ENCODE measurements at places on chromosomes 16 and 17. TPM values are rescaled to one million over a fixed set of nuclear protein-coding genes. Genes with fewer than 3 reads are reported as not detected.

Gene ACSM2A
- total RNA-seq: not detected

Gene ITGAL
- 8.5 TPM for total RNA-seq

GRCh38 chr17:7538050-7538449 is 10.8 kb upstream of the TNFSF12 start:
- no peak for DNase-seq

DNA sequence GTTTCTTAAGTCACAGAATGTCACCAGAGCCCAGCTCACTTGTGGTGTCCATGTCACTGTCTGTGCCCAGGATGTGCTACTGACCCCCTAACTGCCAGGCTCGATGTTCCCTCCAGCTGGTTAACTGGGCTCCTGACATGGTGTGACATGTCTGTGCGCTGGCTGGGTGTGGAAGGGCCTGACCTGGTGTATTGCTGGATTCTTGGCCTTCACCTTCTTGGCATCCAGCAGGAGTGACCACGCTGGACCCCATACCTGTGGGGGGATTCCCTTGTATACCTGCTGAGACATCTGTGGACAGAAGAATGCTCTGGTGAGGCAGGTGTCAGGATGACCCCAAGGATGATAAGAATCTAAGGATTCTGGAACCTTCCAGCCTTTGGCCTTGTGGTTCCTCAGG is 1690.1 kb downstream of the TP53TG3F start:
- peak; percentile 56 for DNase-seq

Gene ZP2
- not detected for total RNA-seq

DNA sequence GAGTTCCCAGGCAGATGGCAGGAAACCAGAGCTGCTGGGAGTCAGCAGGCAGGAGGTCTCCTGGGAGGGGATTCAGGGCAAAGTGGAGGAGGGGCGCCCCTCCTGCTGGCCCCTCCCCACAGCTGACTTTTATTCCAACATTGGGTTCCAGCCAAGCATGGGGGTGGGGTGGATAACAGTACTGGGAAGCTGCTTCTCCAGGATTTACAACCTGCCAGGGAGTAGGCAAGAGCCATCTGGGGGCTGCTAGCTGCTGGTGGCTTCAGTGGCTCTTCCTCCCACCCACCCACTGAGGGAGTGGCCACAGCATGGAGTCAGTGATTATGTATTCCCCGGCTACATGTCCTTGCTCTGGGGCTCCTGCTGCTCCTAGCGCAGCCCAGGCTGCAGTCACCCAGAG is 36.8 kb downstream of the TMEM132E start:
- DNase-seq: no peak

- no peak for DNase-seq
Measured at GRCh38 chr17:32859857-32860525, 16.9 kb downstream of the MYO1D start.

DNA sequence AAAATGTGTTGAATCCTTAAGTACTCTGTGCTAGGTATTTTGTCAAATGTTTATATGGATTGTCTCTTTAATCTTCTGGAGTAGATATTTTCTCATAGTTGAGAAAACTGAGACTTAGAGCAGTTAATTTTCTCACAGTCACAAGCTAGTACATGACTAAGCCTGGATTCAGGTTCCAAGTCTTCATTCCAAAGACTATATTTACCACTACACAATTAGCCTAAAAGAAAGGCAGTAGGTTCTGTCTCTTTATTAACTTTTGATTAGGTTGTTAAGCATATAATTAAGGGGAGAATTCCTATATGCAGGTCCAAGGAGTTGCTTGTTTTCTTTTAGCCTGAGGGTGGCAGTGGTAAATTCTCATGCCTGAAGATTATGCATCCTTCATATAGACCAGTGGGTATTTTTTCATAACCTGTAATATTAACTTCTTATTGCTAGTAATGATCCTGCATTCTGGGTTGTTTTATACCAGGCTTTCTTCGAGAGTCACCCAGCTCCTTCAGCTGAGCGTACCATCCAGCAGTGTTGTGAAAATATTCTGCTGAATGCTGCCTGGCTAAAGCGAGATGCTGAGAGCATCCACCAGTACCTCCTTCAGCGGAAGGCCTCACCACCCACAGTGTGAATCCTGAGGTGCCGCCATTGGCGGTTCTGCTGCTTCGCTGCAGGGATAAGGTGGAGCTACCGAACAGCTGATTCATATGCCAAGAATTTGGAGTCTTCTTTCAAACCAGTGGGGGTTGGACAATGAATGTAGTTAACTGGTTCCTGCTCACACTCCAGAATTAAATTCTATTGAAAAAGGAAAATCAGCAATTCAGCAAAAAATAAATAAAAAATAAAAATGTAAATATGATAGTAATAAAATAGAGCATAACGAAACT is 28.2 kb upstream of the KPNB1 start:
- no peak for DNase-seq

- DNase-seq: peak; percentile 57
Measured at GRCh38 chr17:83115832-83116231, 36.4 kb downstream of the METRNL start.

DNA sequence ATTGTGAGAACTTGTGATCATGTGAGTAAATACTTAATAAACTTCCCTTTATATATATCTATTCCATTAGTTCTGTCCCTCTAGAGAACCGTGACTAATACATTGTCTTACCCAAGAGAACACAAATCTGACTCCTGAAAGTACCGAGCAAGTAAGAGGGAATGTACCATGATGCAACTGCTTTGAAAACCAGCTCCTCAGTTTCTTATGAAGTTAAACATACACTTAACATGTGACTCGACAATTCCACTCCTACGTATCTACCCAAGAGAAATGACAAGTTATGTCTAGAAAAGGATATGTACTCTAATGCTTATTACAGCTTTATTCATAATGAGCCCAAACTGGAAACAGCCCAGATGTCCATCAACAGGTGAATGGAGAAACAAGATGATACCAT is 8.8 kb upstream of the GJD3 start:
- DNase-seq: no peak

DNA sequence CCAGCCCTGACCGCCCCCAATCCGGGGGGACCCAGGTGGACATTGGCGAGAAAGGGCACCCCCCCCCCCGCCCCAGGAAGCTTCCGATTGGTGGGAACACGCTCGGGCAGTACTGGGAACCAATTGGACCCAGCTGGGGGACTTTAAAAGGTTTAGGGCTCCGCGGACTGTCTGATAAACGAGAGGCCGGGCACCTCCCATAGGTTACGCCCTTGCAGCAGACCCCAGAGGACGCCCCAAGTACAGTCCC is 245 bp downstream of the TMEM256 start:
- DNase-seq: no peak

Gene CCL14
- total RNA-seq: 22.6 TPM

GRCh38 chr16:3736116-3736515 is 18.8 kb upstream of the TRAP1 start:
- peak; percentile 57 for DNase-seq

GRCh38 chr17:31532081-31532480 is 140.6 kb downstream of the RAB11FIP4 start:
- DNase-seq: no peak

GRCh38 chr17:65097110-65097509 is 40.1 kb upstream of the RGS9 start:
- DNase-seq: no peak

Measured in posterior vena cava (tissue), 2 donors.